ENCODE measurements at places on chromosomes 1 and 21.

DNA sequence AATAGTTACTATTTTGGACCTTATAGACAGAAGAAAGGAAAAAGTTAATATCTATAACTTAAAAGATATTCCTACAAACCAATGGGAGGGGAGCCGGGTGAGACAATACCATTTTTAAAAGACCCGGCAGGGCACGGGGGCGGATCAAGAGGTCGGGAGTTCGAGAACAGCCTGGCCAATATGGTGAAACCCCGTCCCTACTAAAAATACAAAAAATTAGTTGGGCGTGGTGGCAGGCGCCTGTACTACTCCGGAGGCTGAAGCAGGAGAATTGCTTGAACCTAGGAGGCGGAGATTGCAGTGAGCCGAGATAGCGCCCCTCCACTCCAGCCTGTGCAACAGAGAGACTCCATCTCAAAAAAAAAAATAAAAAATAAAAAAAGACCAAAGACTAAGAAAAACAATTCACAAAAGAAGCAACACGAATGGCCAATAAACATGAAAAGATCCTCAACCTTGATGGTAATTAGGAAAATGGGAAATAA is 1.2 kb upstream of the PSMB2 start:
- DNase-seq, result peak; percentile 8

GRCh38 chr1:153633754-153634665 is at the start of gene CHTOP:
CHTOP (plus strand) TSS chr1:153634066; CDS start chr1:153636589, 2,523 bp downstream.
- peak; percentile 97 for DNase-seq

- DNase-seq, result no peak
These were observed 4.8 kb upstream of the IL24 start for GRCh38 chr1:206892351-206892984.

DNA sequence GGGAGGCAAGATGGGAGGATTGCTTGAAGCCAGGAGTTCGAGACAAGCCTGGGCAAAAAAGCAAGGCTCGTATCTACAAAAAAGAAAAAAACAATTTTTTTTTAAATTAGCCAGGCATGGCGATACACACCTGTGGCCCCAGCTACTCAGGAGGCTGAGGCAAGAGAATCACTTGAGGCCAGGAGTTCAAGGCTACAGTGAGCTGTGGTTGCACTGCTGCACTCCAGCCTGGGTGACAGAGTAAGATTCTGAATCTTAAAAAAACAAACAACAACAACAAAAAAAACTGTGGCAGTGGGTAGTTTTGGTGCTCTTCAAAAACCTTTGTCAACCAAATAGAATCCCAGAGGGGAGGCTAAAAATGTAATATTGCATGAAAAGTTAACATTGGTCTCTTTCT is 734 bp downstream of the PTPN22 start:
- no peak for DNase-seq

- DNase-seq, result no peak
These were observed 23.7 kb upstream of the EDARADD start for GRCh38 chr1:236370420-236370819.

GRCh38 chr1:240516069-240516468 is 95.9 kb downstream of the GREM2 start:
- DNase-seq, result no peak

- DNase-seq, result no peak
These were observed 43.6 kb downstream of the PTPRU start for GRCh38 chr1:29279951-29280391.

DNA sequence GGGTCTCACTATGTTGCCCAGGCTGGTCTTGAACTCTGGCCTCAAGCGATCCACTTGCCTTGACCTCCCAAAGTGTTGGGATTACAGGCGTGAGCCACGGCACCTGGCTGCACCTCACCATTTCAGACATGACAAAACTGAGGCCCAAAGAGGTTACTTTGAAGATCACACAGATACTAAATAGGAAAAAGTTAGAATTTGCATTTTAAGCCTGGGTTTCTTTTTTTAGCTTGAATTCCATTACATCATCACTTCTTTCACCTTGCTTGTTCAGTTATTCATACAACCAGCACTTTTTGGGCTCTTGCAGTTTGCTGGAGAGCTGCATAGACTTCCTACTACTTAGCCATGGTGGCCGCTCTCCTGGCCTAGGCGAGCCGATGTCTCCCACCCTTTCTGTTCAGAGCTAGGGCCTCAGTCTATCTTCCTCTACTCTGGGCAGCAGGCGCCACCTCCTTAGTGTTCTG is 16.3 kb upstream of the CD2 start:
- DNase-seq, result no peak

DNA sequence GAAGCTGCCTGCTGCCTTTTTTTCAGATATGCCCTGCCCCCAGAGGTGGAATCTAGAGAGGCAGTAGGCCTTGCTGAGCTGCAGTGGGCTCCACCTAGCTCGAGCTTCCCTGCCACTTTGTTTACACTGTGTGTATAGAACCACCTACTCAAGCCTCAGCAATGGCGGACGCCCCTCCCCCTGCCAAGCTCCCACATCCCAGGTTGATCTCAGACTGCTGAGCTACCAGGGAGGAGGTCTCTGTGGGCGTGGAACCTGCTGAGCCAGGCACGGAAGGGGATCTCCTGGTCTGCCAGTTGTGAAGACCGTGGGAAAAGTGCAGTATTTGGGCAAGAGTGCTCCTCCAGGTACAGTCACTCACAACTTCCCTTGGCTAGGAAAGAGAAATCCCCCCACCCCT is 65.1 kb downstream of the MSH4 start:
- no peak for DNase-seq

- no peak for DNase-seq
These were observed 188.7 kb upstream of the ATP1B1 start for GRCh38 chr1:168917796-168918195.

GRCh38 chr1:230824551-230824918 is 43.8 kb downstream of the C1orf198 start:
- DNase-seq, result no peak

DNA sequence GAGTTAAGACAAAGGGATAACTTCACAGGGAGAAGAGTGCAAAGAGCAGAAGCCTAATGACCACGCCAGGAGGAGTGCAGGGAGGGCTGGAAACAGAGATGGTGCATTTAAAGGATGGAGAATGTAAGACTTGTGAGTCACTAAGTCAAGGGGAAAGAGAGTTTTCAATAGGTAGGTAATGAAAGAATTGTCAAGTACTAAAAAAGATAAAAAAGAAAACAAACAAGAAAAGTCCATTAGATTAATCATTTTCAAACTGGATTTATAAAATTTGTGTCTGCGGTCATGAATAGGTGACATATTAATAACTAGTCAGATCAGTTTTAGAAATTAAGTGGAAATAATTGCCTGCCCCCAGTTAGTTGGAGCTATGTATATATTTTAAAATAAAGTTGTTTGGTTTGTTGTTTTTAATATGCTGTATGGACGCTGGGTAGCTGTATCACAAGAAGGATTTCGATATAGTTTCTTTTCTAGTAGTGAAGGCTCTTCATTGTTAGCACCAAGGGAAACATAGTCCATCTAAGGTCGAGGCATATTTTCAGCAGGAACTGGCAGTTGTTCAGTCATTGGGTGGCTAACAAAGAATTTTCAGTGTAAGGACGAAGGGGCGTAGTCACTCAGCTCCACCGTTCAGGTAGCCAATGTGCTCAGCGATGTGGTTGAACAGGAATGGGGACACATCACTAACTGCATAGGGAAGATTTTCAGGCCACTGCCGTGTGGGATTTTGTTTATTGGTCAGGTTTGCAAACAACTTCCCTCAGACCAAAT is 203.0 kb downstream of the TGFB2 start:
- no peak for DNase-seq

- DNase-seq, result no peak
These were observed 35.7 kb upstream of the BTG2 start for GRCh38 chr1:203269654-203270020.

DNA sequence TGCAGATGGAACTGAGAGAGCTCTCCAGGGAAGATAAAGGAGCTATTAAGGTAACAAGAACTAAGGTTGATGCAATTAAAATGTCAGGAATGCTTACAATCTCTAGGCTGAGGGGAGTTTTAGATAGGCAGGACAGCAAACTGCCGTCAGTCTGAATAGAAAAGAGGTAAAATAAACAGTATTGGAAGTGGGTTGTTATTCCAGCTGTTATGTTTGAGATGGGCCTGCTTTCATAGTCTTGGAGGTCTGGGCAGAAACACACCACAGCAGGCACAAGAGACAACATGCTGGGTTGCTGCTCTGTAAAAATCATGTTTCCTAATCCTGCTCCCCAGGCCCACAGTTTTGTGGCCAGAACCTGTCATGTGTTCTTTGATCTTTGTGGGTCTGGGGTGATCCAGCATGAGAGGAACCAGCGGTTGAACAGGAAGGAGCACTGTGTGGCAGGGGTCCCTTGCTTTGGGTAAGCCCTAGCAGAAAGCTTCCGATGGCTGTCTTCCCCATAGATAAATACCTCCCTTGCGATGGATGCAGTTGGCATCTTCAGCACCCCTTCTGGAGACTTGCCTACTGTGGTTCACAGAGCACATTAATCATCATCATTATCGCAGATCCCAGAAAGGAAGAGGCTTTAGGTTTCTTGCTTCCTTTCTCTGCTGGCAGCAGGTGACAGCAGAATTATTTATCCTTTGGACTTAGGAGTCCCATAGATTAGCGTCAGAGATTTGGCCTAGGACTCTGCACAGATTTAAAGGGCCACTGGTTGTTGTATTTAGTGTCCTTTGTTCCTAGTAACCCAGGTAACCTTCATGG is 97.1 kb downstream of the AK5 start:
- DNase-seq, result no peak

GRCh38 chr1:39144924-39145323 is 59.6 kb upstream of the MACF1 start:
- DNase-seq, result no peak

DNA sequence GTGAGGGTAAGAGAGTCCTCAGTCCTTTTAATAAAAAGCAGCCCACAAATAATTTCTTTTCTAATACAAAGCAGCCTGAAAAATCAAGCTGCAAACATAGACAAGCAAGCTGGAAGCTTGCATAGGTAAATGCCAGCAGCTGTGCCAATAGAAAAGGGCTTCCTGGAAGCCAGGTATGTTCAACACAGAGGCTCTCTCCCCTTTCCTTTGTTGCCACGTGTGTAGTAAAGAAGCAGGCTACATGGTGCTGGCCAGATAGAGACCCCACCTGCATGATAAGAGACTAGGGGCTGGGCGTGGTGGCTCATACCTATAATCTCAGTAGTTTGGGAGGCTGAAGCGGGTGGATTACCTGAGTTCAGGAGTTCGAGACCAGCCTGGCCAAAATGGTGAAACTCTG is 50.1 kb upstream of the ERRFI1 start:
- no peak for DNase-seq

DNA sequence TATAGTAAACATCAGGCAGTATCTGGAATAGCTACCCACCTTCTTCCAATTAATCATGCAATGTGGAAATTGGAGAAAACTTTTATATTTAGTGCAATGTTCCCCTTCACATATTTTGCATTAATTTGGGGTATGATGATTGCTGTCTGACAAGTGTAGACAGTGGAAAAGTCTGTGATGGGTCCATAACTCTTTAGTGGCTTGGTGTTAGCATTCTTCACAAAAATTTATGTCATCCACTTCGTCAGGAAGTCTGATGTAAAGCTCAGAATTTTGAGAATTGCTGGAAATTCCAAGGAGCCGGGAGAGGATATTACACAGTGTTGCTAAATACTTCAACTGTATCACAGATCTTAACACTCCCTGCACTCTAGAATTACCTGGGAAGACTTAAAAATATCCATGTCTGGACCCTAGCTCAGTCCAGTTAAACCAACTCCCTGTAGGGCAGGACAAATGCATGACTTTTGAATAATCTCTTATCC is 549.7 kb upstream of the PLXNA2 start:
- DNase-seq, result no peak

GRCh38 chr1:79982211-79982610 is 975.7 kb upstream of the ADGRL4 start:
- DNase-seq, result no peak

GRCh38 chr1:3657578-3658230 is 5.4 kb downstream of the TP73 start:
- no peak for DNase-seq

DNA sequence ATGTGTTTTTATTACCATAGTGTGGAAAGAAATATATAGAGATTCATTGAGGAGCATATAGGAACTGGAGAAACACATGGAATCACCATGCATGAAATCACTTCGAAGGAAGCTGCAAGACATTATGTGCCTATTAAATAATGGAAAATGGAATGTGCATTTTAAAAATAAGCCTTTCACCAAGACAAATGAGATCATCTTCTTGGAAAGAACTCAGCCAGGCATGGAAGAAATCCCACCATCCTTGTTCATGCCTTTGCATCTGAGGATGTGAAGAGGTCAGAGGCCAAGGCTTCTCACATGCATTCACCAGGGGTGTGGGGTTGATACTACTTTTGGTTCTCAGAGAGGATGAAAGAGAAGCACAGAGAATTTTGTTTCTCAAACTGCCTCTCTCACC is 50.0 kb downstream of the C1orf198 start:
- DNase-seq, result no peak

- no peak for DNase-seq
These were observed 75.1 kb downstream of the LAMC1 start for GRCh38 chr1:183098317-183098716.

- DNase-seq, result no peak
These were observed 37.6 kb upstream of the HMGB4 start for GRCh38 chr1:33826311-33826710.

DNA sequence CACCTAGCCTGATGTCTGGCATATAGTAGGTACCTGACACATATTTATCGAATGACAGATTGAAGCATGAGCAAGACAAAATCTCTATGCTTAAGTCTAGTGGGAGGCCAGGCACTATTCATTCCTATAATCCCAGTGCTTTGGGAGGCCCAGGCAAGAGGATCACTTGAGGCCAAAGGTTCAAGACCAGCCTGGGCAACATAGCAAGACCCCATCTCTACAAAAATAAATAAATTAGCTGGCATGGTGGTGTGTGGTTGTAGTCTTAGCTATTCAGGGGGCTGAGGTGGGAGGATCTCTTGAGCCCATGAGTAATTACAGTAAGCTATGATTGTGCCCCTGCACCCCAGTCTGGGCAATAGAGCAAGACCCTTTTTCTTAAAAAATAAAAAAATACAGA is 23.2 kb upstream of the TUT4 start:
- DNase-seq, result no peak

DNA sequence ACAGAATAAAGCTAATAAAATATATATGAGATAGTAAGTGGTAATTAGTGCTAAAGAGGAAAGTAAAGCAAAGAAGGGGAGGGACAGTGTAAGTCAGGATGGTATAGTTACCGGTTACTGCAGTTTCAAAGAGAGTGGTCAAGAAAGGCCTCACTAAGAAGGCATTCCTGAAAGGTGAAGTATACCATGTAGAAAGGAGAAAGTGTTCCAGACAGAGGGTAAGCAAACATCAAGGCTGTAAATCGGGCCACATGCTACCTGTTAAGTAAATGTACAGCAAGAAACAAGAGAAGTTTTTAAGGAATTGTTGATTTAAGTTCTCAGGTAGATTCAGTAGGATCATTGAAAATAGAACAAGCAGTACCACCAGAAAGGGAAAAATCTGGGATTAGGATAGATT is 9.7 kb downstream of the DESI2 start:
- no peak for DNase-seq

- DNase-seq, result no peak
These were observed 124.2 kb upstream of the ZBTB40 start for GRCh38 chr1:22327411-22327810.

GRCh38 chr1:6273380-6273891 is 12.5 kb upstream of the GPR153 start:
- no peak for DNase-seq

- no peak for DNase-seq
These were observed 606.5 kb upstream of the CAMK1G start for GRCh38 chr1:208977012-208977411.

Measured in activated T-cell treated with anti-CD3 and anti-CD28 coated beads for 48 hours (primary cell).